ENCODE measurements at places on chromosomes 2 and 18.
A peak's percentile ranks its signal among the peaks of the same experiment; 100 is the strongest.

DNA sequence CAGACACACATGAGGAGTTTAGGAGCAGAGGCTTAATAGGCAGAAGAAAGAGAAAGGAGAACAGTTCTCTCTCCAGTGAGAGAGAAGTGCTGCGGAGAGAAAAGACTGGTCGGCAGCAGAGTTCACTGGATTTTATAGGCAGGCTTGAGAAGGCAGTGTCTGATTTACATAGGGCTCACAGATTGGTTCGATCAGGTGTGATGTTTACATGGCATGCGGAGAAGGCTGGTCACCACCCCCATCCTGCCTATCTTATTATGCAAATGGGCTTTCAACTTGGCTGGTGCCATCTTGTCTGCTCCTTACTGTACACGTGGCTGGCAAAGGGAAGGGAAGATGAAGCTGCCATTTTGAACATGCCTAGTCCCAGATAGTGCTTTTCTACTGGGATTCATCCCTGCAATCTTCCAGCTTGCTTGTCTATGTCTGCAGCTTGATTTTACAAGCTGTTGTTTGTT is 113.4 kb downstream of the AP1S3 start:
- DNase-seq = no peak

GRCh38 chr18:74898965-74899364 is 301.3 kb downstream of the ZNF407 start:
- no peak for DNase-seq

- DNase-seq = no peak
Observed at GRCh38 chr2:60984720-60985119, 32.8 kb upstream of the PEX13 start.

- DNase-seq = peak; percentile 48
Observed at GRCh38 chr2:176075481-176075880, 8.3 kb downstream of the EVX2 start.

- DNase-seq = no peak
Observed at GRCh38 chr2:23269747-23270146, 115.2 kb upstream of the KLHL29 start.

GRCh38 chr2:78245394-78246135 is 723.4 kb upstream of the LRRTM4 start:
- DNase-seq = no peak

- peak; percentile 81 for DNase-seq
Observed at GRCh38 chr18:37450434-37451132, 115.0 kb downstream of the CELF4 start.

DNA sequence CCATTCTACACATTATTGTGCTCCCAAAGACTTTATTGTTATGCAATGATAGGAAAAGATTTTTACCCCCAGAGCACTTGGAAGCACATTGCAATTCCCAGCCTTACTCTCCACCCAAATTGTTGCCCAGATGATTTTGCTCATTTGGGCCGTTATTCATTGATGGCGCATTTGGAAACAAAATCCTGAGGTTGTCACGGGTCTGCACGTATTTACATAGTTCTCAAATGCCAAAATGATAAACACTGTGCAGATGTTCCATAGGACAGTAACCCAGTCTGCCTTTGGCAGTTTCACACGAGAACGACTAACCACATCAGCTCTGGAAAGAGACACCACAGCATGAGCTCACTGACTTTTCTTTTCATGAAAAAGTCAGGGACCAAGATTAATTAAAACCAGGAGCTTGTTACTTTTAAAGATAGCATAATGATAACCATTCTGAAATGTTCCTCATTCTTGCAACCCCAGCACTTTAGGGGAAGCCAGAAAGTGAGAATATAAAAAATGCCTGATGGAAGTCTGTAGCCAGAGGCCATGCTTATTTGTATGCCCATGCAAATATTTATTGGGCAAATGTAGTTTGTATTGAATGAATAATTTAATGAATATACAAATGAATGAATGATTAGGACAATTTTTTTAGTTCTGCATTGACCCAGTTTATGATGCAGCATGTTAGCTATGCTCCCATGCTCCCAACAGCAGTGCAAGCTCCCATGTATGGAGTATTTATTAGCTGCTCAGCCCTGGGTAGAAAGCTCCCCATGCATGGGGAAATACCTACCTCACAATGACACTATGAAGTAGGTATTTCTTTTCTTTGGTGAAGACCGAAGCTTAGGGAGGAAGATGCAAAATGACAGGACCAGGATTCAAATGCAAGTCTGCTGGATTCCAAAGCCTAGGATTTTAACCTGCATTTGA is 84.6 kb downstream of the MAIP1 start:
- DNase-seq = no peak

DNA sequence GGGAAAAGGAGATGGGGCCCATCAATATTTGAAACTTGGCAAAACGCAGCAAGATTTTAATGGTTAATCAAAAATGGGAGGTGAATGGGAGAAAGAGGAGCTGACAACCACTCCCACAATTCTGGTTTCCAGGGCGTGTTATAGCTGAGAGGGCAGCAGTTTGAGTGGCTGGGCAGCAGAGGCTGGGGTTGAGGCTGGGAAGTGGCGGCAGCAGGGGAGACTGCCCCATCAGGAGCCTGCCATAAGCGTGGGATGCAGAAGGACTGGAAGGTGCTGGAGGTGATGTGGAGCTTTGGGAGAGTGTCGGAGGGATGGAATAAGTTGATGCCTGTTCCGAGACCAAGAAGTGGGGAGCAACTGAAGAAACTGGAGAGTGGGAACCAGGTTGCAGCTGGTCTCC is 48.9 kb upstream of the SH3RF3 start:
- DNase-seq = no peak

- DNase-seq = no peak
Observed at GRCh38 chr2:196168181-196168580, 3.2 kb downstream of the STK17B start.

DNA sequence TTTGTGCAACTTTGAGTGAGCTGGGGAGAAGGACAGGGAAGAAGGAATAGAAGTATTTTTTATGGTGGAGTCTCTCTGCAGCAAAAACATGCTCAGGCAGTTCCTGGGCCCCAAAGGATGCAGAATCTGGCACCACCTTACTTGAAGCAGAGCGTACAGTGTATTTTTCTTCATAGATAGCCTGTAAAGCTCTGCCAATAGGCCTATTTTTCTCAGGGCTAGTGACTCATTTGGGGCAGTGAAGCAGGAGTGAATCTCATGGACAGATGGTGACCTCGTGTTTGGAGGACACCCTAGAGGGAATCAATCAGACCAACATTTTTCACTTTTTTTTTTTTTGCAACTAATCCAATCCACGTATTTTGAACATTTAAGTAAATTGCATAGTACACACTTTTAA is 268.1 kb upstream of the CXCR4 start:
- no peak for DNase-seq

DNA sequence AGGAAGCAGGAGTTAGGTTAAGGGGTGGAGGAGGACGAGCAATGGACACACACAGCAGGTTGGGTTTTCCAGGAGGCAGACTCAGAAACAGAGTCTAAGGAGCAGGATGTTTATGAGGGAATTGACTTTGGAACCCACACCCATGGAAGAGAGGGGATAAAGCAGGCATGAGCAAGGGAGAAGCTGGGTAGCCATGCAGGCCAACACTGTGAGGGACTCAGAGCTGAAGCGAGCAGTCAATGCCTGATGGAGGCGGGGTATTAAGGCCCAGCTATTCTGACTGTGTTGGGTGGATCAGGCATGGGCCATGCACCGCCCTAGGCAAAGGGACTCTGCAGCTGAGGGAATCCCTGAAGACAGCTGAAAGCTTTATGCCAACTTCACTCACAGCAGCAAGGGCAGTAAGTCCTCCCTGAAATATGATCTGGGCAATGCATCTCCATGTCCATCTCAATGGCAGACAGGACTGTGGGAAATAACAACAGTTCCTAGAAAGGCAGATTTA is 37.6 kb downstream of the TEX51 start:
- no peak for DNase-seq

GRCh38 chr2:124147552-124147951 is 122.5 kb downstream of the CNTNAP5 start:
- no peak for DNase-seq

DNA sequence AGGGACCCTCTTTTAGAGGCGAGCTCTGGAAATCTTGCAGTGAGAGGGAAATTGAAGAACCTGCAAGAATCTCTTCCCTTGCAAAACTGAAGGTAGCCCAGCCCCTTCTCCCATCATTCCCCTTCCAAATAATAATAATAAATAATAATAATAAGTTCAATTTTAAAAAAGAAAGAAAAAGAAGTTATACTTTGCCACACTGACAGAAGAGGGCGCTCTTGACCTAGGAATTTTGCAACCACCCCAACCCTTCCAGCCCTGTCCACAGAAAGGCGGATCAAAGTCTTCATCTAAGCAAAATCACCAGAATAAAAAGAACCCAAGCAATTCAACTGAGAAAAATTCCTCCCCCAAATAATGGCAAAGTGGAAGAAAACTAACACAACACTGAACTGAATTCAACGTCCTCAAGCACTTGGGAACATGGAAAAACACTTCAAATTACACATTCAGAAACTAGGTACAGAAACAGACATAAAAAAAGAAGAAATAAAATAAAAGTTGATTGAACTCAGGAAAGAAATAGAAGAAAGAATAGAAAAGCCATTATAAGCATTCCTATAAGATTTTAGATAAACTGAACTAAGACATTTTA is 98.9 kb upstream of the GLS start:
- DNase-seq = no peak

DNA sequence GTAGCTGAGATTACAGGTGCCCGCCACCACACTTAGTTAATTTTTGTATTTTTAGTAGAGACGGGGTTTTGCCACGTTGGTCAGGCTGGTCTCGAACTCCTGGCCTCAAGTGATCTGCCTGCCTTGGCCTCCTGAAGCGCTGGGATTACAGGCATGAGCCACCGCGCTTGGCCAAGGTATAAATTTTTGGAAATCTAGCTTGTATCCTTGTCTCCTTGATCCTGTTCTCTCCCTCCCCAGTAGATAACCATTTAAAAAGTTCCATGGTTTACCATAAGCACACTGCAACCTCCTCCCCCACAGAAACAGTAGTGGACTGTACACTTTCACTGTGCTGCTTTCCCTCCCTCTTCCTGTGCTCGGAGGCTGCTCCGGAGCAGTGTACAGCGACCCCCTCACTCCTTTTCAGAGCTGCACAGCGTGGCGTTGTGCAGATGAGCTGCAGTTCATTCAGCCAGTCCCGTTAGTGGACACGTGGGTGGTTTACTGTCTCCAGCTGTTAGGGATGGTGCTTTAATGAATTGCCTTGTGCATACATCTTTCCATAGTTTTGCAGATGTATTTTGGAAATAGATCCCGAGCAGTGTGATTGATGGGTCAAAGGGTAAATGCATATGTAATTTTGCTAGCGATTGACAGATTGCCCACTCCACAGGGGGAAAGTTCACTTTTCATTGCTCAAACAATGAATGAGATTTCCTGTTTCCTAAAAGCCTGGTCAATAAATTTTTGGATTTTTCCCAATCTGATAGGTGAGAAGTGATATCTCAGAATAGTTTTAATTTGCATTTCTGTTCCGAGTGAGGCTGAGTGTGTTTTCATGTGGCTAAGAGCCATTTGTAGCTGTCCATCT is 14.8 kb downstream of the ASB1 start:
- no peak for DNase-seq

DNA sequence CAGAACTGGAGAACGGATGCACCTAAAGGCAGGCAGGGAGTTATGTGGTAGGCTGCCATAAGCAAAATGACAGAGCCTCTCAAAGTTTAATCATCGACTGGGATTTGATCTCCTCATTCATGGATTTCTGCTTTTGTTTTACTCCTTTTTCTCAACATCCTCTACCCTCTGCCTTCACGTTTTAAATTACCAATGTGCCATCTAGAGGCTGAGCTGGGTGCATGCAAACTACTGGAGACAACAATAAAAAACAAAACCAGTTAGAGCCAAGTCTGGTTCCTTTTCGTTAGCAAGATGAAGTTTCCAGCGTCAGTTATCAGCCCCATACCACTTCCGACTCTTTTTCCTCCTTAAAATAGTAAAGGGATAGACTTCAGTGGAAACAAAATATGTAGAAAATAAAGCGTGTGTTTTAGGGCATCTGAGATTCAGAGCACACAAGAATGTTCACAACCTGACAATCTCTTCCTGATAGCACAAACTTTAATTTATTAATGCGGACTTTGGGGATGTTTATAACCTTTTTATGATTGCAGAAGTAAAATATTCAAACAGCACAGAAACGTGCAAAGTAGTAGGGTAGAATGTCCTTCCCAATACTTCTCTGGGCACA is 117.0 kb downstream of the LAMA1 start:
- peak; percentile 22 for DNase-seq

- no peak for DNase-seq
Observed at GRCh38 chr18:40075616-40076015, 1879.4 kb upstream of the PIK3C3 start.

DNA sequence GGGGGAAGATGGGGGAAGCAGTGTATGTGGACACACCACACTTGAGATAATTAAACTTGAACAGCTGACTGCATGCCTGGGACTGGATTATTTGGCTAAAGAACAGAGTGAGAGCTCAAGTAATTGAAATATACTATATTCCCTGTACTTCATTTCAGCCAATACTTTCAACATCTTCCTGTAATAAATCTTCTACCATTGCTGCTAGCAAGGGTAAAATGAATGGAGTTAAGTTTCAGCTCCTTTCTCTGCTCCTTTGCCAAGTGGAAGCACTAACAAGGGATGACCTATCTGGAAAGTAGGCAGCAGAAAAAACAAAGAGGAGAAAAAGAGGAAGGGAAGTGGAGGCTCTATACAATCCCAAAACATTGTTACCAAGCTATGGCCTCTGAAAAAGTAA is 50.9 kb downstream of the MMADHC start:
- peak; percentile 18 for DNase-seq

GRCh38 chr2:46056541-46056940 is 240.7 kb upstream of the EPAS1 start:
- no peak for DNase-seq

Measured in left kidney (tissue), 8 donors.